ENCODE measurements at places on chromosomes 6 and 20. TPM values are rescaled to one million over a fixed set of nuclear protein-coding genes. Genes with fewer than 3 reads are reported as not detected.

MCHR2 gene
- total RNA-seq: not detected

HLA-DQA2 gene
- not detected for total RNA-seq

TCP11 gene
- total RNA-seq: not detected

CUTA gene
- 183 TPM for total RNA-seq

TNNC2 gene
- total RNA-seq: 0.31 TPM

COMMD7 gene
- 61.4 TPM for total RNA-seq

MYLK2 gene
- 0.88 TPM for total RNA-seq
